Activated CD4-positive, alpha-beta T cell treated with anti-CD3 and anti-CD28 coated beads, Interleukin-2, amount 50 U/mL, for 16 hours (primary cell): ENCODE measurements at places on chromosomes 11 and 22.

DNA sequence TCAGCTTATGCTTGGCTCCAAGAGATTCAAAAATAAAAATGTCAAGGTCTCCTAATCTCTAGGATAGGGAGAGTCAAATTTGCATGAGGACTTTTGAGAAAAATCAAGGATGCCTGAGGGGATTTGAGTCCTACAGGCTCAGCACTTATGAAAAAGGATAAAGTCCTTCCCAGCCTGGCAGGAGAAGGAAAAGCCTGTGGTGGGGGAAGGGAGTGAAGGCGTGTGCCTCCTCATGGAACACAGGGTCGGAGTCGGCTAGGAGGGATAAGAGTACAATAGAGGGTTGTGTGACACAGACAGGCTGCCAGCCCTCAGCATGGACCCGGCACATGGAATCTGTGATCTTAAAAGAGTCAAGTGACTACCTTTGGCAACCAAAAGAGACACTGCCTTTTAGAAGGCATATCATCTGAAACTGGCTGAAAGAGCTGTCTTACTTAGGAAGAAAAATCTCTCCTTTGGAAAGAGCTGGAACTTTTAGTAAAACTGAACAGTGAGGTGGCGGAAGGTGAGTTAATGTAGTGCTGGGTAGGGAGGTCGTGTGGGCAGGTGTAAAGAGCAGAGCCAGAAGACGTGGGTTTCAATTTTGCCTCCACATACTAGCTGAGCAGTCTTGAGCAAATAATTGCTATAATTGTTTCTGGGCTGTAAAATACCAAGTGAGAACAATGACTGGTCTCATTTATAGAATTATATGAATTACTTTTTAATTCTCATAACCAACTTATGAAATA, 58.8 kb upstream of the RDX start:
- no peak for DNase-seq

GRCh38 chr11:68303083-68303482, 9.3 kb upstream of the LRP5 start:
- no peak for DNase-seq

DNA sequence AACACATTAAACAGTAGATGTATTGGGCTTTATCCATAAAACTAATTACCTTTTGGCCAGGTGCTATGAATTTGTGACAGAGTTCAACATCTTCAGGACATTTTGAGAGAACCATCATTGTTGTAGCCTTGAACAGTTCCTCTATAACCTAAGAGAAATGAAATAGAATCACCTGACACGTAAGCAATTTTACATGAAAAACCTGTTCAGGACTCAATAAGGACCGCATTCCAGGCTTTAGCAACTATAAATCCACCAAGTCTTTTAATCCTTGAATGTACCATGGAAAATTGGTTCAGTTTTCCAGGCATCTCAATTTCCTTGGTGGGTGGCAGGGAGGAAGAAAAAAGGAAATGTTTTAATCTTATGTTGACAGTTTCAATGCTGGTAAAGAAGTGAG, 60.9 kb upstream of the GAB2 start:
- no peak for DNase-seq

DNA sequence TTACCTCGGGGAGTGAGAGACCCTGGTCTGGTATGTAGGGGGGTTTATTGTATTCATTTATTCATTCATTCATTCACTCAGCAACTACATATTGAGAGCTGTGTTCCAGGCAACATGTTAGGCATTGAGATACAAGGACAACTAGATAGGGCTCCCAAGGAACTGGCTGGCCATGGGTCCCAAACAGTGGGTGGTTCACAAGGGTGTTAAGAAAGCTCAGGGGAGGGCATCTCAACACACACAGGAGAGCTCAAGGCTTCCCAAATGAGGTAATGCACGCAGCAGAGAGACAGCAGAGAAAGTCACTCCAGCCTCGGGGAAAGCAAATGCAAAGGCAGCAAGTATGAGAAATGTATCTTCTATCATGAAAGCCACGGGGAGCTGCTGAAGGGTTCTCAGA, 51.8 kb downstream of the BTG4 start:
- no peak for DNase-seq

DNA sequence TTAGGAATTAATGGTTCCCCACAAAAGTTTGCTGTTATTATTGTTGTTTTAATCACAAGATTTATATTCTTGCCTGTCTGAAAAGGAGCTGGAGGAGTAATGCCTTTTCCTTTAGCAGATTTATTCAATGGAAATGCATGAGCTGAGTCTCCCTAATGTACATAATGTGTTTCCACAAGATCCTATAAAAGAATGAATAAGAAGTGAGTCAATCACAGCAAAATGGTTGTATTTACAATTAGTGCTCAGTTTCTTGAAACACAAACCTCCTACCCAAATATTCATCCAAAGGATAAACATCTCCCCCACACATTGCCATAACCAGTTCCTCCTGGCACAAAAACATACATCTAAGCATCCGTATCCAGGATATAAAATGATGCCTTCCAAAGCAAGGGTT, 33.3 kb downstream of the ME3 start:
- DNase-seq, result no peak

DNA sequence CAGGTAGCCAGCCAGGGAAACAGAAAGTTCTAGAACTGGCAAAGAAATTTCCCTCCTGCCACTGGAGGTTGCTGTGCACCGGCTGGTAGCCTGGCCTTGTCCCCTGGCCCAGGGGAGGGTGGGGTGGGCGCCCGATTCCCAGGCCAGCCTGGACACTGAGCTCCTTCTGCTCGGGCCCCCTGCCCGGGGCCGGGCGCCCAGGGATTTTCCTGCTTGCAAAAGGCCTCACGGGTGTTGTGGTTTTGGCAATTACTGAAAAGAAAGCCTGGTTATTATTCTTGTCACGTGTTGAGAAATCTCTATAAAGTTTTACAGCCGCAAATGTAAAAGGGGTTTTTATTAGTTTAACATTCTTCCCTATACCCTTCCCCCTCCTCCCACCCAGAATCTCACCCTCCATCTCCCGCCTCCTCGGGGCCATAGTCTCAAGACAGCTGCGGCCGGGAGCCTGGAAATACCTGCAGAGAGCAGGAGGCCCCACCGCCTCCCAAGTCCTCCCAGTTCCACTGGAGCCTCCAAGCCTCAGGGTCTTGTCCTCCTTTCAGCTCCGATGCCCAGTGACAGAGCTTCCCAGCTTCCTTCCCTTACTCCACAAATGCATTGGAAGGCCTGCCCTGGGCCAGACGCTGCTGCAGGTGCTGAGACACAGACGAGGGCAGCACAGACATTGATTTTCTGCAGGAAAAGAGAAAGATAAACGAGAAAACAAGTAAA, 1515.6 kb downstream of the TBC1D22A start:
- no peak for DNase-seq

DNA sequence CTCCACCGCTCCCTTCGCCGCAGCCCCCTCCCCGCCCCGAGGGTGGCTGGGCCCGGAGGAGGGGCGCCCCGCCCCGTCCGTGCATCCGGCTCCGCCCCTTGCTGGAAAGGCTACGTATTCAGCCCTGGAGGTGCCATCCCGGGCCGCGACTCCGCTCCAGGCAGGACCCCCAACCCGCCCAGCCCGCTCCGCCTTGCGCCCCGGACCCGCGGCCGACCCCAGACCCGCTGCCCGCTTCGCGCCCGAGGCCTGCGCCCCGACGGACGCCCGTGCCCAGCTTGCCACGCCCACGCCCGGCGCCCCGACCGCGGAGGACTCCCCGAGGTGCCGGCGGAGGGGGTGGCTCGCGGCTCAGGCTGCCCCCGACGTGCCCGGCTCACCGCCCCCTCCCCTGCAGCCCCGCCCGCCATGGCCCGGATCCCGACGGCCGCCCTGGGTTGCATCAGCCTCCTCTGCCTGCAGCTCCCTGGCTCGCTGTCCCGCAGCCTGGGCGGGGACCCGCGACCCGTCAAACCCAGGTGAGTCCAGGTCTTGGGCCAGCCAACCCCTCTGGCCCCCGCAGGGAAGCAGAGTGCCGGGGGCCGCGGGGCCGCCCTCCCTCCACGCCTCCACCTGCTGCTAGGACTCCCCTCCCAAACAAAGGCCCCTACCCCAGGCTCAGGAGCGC, at the start of gene ADM2:
Gene ADM2, plus strand, starts transcription at position 104 of the 667 bp plus-strand sequence. Its CDS starts 305 bp downstream, at position 409.
- peak; percentile 51 for DNase-seq

DNA sequence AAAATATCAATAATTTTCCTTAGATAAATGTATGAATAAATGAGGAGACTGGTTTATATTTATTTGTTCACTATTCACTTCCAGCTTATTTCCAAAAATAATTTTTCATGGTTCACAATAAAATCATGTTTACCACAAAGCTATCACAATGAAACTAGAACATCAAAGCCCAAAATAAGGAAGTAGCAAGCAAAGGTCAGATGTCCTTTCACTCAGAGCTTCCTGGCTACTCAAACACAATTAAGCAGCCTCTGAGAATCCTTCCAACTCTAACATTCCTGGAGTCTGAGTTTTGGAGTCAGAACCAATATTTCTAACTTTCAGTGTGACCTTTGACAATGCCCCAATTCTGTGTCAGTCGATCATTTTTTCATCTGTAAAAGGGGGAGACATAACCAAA, 527.0 kb downstream of the SOX6 start:
- DNase-seq, result no peak

GRCh38 chr11:117130879-117131278, 13.2 kb upstream of the PAFAH1B2 start:
- no peak for DNase-seq

GRCh38 chr11:101914341-101914737, 471 bp upstream of the CEP126 start:
- DNase-seq, result no peak

DNA sequence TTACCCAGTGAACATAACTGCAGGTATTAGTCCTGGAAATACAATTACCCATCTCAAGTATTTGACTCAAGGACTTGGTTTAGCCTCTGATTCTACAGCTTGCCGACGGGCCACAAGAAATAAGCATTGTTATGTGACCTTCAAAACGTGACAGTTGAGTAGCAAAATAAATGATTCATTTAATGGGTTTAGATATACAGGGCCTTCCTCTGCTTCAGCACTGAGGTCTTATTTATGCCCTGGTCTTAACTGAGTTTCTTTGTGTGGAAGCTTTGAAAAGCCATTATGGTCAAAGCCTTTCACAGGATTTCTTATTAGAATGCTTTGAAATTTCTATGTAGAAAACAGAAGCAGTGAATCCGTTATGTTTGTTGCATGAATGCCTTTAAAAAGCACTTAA, 899.2 kb upstream of the API5 start:
- DNase-seq, result no peak

DNA sequence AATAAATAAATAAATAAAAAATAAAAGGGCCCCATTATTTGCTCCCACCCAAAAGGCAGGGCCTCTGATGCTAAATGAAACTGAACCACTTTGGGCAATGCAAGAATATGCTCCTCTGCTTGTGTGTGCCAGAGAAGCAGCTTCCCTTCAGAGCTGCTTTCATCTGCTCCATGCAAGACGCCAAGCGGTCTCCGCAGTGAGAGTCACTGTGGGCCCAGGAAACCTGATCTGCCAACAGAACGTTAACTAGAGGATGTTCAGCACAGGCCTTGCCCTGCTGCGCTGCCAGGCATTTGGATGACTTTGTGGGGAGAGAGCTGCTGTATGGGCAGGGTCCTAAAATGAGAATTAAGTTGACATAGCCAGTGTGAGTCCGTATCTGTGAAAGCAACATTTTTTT, 43.7 kb upstream of the APOA1 start:
- no peak for DNase-seq

DNA sequence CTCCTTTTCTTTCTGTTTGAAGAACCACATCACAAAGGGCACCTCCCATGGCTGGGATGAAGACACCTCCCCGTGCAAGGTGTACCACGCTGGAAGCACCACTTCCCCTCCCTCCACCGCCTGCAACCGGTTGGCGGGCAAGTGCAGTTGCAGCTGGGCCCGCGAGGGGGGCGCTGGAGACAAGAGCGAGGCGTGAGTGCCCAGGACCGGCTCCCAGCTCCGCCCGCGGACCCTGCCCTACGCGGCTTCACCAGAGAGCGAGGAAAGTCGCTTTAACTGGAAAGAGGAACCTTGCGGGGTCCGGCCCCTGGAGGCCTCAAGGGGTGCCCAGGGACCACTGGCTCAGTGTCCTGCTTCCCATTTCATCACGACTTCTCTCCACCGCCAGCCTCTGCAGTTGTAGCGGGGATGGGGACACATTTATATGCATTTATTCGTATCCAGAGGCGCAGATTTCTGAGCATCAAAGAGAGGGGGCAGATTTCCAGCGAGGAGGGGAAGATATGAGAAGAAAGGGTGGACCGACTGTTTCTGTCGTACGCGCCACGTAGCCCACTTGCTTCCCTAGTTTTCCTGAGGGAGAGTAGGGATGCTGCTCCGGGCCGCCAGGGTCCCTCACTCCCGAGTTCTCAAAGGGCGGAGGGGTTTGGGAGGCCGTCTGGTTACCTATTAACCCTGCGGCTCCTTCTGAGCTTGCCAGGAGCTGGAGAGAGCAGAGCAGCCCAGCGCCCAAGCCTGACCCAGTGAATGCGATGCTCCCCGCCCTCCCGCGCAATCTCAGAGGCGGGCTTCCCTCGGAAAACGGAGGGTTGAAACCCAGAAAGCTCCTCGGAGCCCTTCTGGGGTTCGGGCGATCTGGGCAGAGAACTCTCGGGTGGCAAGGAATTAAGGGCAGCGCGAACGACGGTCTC, 3.5 kb downstream of the ESAM start:
- peak; percentile 67 for DNase-seq

DNA sequence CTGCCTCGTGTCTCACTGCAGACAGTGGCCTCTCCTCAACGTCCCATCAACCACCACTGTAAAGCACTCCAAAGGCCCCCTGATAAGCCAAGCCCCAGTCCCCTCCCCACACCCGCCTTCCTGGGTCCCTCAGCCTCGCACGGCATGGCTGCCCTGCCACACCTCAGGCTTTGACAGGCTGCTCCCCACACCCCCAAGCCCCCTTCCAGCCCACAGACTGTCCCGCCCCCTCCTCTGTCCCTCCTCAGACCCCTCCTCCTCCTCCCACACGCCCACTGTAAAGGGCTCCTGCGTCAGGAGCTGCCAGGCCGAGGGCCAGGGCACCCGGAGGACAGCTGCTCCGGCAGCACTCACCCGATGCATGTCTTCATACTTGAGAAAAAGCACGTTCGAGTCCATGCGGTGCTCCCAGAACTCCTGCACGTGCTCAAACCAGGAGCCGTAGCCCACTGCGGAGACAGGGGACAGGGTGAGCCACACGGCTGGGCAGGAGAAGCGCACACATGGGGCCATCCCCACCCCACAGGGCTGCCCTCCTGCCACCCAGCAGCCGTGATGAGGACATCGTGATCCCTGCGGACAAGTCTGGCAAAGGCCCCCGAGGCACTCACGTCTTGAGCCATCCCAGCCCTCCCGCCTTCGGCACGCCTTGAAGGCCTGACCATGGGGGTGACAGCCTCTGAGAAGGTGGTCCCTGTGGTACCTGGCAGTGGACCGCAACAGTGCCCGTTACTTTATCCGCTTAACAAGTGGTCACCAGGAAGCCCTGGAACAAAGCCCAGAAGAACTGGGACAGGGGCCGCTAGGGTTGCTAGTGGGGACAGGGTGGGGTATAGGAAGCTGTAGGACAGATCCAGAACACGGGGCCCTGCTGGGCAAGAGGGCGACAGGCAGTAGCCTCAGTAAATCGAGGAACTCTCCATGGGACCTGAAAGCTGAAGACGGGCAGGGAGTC, 21.5 kb upstream of the EFCAB6 start:
- DNase-seq, result no peak
